Activated T-helper 17 cell treated with anti-CD3 and anti-CD28 coated beads, Interleukin-2, amount 50 U/mL, for 72 hours (primary cell): ENCODE measurements at places on chromosomes 6 and 20.
A peak's percentile ranks its signal among the peaks of the same experiment; 100 is the strongest.

DNA sequence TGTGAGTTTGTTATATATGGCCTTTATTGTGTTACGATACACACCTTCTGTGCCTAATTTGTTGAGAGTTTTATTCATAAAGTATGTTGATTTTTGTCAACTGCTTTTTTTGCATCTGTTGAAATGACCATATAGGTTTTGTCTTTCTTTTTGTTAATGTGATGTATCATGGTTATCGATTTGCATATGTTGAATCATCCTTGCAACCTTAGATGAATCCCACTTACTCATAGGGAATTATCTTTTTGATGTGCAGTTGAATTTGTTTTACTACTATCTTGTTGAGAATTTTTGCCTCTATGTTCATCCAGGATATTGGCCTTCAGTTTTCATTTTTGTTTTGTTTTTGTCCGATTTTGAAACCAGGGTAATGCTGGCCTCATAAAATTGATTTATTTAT lies 45.7 kb upstream of the TPD52L1 start:
- no peak for ATAC-seq

DNA sequence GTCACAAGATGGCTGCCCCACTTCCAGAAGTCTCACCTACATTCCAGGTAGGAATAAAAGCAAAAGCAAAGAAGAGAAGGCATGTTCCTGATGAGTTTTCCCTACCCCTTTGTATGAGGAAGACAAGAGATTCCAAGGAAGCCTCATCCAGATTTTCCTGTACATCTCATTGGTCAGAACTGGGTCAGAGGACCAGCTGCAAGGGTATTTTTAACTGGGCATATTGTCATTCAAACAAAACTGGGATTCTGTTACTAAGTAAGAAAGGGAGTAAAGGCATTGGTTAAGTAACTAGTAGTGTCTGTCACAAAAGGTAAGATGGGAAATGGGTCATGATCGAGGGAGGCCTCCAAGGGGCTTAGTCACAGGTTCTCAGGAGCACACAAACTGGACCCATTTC lies 28.2 kb upstream of the RIMS4 start:
- no peak for ATAC-seq

DNA sequence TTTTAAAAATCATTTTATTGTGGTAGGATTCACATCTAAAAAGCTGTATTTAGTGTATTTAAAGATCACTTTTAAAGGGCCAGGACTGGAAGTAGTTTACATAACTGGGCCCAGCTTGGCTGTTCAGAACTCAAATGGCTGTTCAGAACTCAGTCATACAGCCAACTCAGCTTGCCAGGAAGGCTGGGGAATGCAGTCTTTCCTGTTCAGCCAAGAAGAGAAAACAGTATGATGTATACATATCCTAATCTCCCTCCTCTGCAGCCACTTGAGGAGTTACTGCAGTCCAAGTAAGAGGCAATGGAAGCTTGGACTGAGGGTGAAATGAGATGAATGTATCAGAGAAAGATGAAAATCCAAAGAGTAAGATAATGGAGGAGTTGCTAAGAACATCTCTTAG lies 24.6 kb downstream of the DSTN start:
- ATAC-seq: no peak

- ATAC-seq: no peak
Measured at GRCh38 chr6:5666695-5667094, 340.0 kb downstream of the NRN1 start.

DNA sequence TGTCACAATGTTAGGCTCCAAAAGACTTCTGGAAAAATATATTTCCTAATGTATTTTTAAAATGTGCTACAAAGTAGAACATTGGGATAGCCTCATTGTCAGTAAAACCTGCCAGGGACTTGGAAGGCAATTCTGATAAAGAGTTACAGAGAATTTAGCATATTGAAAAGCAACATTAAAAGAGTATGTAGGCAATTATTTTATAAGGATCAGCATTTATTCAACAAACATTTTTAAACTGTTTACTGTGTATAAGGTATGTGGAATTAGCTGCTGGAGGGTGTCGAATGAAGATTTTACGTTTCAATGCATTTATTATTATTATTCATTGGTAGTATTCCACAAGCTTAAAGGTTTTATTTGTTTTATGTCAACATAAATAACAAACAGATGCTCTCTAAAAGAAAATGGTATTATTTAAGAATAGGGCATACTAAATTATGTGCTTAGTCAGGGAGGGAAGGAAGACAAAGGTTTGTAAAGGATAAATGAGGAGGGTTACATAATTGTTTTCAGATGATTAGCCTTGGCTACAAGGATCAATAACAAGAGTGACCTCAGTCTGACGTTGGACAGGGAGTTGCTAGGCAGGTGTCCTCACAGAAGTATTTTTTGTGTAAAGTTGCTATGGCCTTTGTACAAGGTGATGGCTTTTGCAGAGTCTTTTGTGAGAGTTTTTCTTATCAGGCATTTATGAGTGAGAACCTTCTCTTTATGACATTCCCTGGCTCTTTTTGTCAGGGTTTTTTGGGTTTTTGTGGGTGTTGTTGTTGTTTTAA lies 313.4 kb upstream of the PLCB4 start:
- ATAC-seq: no peak

GRCh38 chr6:138785079-138785478 lies 10.8 kb upstream of the ECT2L start:
- ATAC-seq: no peak

DNA sequence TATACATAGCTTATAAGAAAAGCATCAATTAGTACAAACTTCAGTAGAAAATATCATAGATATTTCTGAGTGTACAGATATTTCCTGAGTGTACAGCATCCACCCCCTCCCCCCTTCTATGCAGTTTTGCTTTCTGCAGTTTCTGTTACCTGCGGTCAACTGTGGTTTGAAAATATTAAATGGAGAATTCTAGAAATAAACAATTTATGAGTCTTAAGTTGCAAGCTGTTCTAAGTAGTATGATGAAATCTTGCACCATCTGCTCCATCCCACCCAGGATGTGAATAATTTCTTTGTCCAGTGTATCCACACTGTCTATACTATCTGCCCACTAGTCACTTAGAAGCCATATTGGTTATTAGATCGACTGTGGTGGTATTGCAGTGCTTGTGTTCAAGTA lies 15.8 kb upstream of the GPR63 start:
- ATAC-seq: no peak

DNA sequence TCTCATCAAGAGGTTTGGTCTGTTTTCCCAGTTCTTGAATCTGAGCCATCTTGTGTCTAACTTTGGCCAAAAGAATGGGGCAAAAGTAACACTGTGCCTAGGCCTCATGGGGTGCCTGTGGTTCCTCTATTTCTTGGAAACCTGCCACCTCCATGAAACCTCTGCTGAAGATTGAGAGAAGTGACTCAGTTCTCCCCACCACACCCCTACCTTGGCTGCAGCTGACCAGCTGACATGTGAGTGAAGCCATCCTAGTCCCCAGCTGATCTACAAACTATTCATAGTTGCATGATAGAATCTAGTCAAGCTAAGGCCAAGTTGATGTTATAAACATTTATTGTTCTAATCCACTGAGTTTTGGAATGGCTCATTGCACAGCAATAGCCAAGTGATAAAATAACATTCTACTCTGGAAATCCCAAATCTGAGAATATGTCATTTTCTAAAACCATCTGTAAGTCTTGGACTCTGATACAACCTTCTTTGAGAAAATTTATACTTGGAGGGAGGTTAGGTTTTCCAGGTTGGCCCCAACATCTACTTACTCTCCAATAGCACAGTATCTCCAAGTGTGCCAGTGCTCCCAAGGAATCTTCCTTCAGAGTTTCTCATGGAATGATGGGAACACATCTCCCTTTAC lies 107.0 kb upstream of the SMLR1 start:
- ATAC-seq: peak; percentile 85

DNA sequence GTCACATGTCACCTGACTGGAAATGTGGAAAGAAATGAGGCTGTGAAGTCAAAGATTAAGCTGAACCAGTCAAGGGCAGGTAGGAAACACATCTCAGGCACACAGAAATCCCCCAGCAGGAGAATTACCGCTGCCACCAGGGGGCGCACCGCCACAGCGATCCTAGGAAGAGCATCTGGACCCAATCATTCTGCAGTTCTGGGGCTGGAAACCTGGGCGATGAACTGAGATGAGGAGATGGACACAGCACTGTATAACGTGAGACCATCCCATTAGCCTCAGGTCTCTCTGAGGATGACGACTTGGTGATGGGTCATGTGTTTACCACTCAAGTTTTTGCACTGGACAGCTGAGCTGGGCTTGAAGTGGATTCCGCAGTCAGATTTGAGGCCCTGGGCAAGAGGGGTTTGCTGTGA lies 6.5 kb upstream of the SLC24A3 start:
- ATAC-seq: no peak

DNA sequence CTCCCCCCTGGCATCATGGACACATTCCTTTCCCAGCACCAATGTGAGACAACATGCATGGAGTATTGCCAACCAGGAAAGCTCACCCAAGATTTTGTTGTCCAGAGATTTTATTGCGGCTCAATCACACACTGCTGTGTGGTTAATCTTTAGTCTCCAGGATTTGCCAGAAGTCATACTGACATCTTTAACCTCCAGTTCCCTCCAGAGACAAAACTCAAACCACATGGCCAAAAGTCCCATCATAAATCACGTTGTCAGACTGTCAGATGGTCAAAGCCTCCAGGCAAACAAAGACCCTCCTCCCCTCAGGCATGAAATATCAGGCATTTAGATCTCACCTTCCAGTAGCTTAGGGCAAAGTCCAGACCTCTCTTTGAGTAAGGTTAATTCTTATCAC lies 97.3 kb upstream of the OPRM1 start:
- no peak for ATAC-seq

DNA sequence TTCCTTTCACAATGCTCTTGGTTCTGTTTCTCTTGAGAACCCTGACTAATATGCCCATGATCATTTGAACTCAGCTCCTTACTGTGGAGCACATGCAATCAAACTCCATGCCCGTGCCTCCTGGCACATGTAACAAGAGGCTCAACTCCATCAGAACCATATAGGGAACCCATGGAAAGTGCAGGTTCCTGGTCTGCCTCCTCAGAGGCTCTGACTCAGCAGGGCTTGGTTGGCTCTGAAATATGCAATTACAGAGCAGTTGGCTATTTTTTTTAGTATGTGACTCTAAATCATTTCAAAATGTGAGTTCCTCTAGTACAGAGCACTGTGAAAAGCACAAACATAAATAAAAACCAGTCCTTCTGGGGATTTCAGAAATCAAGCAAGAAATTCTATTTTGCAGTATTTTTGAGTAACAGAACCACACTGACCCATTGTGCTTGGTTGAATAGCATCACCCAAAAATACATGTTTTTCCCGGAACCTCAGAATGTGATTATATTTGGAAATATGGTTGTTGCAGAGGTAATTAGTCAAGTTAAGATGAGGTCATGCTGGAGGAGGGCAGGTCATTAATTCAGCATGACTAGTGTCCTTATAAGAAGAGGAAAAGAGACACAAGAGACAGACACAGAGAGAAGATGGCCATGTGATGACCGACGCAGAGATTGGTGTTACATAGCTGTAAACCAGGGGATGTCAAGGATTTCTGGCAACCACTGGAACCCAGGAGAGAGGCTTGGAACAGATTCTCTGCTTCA lies 13.2 kb upstream of the MAP3K4 start:
- ATAC-seq: no peak

GRCh38 chr20:5989539-5989938 lies 39.1 kb downstream of the MCM8 start:
- ATAC-seq: no peak

- no peak for ATAC-seq
Measured at GRCh38 chr20:23178806-23179205, 92.7 kb upstream of the CD93 start.

- ATAC-seq: no peak
Measured at GRCh38 chr6:53325785-53326184, 23.0 kb downstream of the ELOVL5 start.

- peak; percentile 63 for ATAC-seq
Measured at GRCh38 chr6:37758234-37758633, 60.6 kb upstream of the MDGA1 start.

DNA sequence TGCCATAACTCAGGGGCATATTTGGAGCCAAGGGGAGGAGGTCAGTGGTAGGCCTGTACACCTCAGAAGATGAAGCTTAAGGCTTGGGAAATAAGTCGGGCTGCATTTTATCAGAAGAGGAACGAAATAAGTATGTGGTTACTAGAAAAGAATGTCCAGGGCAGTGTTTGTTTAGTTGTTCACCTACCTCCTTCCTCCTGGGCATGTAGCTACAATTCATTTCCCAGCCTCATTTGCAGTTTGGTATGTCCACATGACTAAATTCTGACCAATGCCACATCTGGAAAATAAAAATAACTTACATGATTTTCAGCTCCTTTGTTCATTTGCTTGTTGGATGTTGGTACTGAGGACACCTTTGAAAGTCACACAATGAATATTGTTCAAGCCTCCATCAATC lies 294.5 kb upstream of the RGS17 start:
- ATAC-seq: no peak

- ATAC-seq: no peak
Measured at GRCh38 chr20:47669927-47670890, 115.1 kb downstream of the SULF2 start.

DNA sequence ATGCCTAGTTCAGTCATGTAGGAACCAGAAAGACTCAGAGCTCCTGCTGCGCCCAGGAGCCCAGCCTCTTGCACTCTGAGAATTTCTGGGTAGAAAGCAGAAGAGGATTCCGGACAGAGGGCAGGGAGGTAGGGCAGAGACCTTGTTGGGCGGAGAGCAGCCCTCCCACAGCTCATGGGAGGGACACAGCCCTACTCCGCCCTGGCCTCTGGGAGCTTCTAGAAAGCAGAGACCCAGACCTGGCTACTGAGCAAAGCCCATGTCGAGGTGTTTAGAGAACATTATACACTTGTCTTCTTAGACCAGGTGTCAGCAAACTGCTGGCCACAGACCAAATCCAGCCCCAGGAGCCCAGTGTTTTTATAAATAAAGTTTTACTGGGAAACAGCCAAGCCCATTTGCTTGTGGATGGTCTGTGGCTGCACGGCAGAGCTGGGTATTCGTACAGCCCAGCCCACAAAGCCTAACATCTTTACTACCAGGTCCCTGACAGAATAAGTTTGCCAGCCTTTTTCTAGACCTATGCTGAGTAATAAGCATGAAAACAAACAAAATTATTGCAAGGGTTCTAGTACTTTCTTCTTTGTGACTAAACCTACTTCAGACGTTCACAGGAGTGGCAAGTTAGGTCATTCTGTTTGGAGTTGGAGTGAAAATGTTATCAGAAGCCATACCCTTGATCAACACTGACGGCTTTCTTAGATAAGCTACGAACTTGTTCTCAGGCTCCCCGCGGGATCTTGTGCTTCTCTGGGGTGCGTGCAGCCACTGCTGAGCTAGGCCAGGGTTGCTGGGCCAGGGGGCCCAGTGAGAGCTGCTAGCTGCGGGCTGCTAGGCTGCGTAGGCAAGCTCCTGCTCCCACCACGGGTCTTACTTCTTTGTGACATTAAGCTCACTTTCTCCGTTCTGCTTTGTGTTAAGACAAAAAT lies 235.1 kb upstream of the FOXQ1 start:
- ATAC-seq: no peak

GRCh38 chr20:13868331-13868730 lies 83.5 kb downstream of the NDUFAF5 start:
- ATAC-seq: no peak

DNA sequence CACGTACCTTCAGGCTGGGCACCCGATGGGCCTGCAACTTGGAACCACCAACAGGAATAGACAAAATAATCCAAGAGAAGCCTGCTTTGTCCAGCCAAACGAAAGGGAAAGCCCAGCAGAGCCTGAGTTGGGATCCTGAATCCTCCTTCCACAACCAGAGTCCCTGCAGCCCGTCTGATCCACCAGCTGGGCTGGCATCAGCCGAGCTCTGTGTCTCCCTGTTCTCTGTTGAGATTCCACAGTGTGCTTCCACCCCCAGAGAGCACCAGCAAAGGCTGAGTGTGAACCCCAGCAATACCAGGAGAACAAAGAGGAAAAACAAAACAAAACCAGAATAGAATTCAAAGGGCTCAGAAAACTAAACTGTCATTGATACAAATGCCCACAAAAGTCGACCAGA lies 104.2 kb upstream of the PRND start:
- ATAC-seq: no peak
